Fibroblast of skin of left quadriceps (primary cell): ENCODE measurements at places on chromosomes 5 and 9.

DNA sequence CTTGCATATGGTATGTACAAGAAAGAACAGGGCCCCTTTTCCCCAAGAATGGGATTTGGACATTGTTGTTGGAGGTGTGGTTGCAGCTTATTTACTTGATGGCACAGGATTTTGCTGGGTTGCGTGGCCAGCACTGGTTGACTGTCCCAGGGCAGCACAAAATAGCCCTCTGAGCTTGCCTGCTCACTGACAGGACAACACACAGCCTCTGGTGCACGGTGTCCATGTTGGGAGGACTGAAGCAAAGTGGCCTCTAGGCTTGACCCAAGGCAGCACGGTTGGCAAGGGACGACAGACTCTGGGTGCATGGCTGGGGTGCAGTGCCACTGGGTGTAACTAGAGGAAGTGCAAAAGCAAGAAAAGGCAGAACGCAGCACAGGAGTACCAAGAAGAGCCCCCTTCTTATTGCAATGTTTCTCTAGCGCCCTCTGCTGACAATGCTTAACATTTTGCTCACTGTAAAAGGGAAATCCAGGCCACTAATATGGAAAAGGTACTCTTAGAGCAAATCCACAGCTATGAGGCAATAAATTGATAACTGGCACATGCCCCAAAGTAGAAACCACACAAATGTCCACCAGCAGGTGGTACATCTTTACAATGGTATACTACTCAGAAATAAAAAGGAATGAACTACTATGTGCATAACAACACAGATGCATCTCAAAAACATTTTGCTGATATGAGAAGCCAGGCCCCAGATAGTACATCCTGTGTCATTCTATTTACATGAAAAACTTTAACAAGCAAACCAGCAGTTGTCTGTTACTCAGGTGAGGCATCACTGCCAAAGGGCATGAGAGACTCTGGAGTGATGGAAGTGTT is 47.4 kb upstream of the BARX1 start:
- peak; percentile 8 for DNase-seq

GRCh38 chr5:33445798-33446197 is 5.0 kb downstream of the TARS1 start:
- DNase-seq: no peak

- DNase-seq: no peak
Measured at GRCh38 chr5:86665984-86666760, 48.4 kb downstream of the COX7C start.

GRCh38 chr5:18394443-18394804 is 760.2 kb downstream of the TAF11L14 start:
- no peak for DNase-seq

GRCh38 chr9:30411571-30411970 is 1972.9 kb upstream of the ACO1 start:
- DNase-seq: no peak

DNA sequence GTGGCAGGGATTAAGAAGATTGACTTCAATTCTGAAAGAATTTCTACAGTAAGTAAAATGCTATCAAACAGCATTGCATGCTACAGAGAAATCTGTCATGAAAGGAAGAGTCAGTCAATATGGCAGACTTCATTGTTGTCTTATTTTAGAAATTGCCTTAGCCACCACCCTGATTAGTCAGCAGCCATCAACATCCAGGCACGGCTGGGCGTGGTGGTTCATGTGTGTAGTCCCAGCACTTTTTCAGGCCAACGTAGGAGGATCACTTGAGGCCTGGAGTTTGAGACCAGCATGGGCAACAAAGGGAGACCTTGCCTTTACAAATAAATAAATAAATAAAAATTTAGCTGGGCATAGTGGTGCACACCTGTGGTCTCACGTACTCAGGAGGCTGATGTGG is 46.6 kb downstream of the RMI1 start:
- no peak for DNase-seq

- DNase-seq: no peak
Measured at GRCh38 chr9:92294297-92294676, 790 bp upstream of the IARS1 start.

- DNase-seq: peak; percentile 37
Measured at GRCh38 chr5:31638748-31639418, at the start of gene PDZD2. Gene PDZD2, plus strand, starts transcription at chr5:31639131.

DNA sequence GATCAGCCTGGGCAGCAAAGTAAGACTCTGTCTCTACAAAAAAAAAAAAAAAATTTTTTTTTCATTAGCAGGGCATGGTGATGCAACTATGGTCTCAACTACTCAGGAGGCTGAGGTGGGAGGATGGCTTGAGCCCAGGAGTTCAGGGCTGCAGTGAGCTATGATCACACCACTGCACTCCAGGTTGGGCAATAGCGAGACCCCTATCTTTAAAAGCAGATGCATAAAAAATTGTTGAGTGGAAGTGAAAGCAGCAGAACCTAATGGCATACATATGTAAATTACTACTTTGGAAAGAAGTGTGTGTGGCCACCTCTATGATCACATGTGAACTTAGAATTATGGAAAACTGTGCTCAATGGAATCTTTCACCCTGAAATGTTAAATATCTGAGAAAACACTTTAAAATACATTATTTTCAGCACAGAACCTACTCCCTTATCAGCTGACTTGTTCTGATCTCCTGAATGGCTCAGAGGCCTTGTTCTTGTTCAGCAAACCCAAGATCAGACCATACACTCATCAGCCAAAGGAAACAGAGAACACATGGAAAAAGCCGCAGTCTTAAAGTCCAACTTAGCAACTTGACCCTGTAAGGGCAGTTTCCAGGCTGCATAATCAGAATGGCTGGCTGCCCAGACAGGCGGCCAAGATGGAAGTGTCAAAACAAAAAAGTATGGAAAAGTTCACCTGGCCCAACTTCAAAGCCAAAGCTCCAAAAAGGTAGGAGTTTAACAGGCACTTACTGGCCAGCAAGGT is 56.5 kb downstream of the SIL1 start:
- DNase-seq: no peak

DNA sequence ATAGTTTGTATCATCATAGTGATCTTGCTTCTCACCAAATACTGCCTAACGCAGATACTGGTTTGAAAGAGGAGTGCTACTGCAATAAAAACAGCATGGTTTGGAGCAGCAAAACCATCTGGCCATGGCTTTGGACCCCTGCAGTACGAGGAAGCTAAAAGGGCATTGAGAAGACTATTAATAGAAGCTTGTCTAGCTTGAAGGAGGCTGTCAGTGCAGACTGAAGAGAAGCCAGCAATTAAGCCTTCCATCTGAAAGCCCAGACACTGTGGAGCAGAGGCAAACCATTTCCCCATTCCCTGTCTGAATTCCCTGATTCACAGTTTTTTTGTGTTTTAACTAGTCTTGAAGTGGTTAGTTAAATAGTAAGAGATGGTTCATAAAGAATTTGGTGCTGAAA is 281.6 kb downstream of the PTPRD start:
- no peak for DNase-seq

- DNase-seq: no peak
Measured at GRCh38 chr5:16557477-16557876, 59.3 kb downstream of the RETREG1 start.

DNA sequence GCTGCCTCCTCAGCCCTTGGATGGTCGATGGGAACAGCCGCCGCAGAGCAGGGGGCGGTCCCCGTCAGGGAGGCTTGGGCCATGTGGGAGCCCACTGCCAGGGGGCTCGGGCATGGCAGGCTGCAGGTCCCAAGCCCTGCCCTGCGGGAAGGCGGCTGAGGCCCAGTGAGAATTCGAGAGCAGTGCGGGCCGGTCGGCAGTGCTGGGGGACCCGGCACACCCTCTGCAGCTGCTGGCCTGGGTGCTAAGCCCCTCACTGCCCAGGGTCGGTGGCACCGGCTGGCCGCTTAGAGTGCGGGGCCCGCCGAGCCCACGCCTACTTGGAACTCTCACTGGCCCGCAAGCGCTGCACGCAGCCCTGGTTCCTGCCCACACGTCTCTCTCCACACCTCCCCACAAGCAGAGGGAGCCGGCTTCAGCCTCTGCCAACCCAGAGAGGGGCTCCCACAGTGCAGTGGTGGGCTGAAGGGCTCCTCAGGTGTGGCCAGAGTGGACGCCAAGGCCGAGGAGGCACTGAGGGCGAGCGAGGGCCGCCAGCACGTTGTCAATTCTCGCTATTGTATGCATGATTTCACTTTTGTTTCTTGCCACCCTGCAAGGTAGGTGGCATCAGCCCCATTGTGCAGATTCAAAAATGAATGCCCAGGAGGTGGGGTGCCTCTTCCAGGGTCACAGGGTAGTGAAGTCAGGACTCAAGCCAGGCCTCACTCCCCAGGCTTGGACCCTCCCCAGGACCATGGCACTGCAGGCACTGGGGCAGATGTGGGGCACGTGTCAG is 48.6 kb downstream of the COL15A1 start:
- DNase-seq: no peak

- DNase-seq: no peak
Measured at GRCh38 chr9:114233491-114234185, 78.3 kb downstream of the COL27A1 start.

GRCh38 chr5:123035918-123036390 is 571 bp downstream of the PPIC start:
- DNase-seq: peak; percentile 12
